ENCODE measurements at places on chromosomes 11 and 22.

DNA sequence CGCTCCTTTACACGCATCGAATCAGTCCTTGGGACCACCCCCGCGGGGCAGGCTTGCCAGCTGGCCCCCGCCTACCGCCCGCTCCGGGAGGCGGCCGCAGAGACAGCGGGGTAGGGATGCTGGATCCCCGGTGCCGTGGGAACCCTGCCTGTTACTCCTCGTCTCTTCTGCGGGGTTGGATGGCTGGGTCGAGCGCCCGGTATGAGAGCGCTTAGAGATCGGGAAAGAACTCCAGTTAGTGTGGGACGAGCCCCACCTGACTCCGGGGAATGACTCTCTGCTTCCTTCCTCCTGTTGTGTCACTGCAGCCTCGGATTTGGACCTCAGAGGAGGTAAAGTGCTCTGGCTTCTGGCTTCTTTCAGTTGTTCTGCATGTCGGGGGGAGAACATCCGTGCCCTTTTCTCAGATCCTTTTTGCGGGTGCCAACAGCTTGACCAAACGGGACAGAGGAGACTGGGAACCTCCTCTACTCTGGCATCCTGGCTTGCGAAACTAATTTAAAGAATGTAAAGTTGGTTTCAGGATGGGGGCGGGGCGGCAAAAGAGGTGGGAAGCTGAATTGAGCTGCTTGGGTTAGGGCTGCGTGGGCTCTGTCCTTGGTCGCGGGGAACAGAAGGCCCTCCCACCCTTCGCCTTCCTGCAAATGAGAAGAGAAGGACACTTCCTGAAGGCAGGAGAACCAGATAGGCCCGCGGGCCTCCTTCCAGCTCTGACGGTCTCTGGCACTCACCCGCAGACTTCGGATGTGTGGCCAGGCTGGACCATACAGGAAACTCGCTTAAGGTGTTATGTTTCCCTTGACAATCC is 938 bp downstream of the LAYN start:
- no peak for DNase-seq

- no peak for DNase-seq
These were observed 2.2 kb downstream of the ZNF143 start for GRCh38 chr11:9462806-9463537.

GRCh38 chr11:118358071-118358470 is 1.3 kb upstream of the UBE4A start:
- no peak for DNase-seq

DNA sequence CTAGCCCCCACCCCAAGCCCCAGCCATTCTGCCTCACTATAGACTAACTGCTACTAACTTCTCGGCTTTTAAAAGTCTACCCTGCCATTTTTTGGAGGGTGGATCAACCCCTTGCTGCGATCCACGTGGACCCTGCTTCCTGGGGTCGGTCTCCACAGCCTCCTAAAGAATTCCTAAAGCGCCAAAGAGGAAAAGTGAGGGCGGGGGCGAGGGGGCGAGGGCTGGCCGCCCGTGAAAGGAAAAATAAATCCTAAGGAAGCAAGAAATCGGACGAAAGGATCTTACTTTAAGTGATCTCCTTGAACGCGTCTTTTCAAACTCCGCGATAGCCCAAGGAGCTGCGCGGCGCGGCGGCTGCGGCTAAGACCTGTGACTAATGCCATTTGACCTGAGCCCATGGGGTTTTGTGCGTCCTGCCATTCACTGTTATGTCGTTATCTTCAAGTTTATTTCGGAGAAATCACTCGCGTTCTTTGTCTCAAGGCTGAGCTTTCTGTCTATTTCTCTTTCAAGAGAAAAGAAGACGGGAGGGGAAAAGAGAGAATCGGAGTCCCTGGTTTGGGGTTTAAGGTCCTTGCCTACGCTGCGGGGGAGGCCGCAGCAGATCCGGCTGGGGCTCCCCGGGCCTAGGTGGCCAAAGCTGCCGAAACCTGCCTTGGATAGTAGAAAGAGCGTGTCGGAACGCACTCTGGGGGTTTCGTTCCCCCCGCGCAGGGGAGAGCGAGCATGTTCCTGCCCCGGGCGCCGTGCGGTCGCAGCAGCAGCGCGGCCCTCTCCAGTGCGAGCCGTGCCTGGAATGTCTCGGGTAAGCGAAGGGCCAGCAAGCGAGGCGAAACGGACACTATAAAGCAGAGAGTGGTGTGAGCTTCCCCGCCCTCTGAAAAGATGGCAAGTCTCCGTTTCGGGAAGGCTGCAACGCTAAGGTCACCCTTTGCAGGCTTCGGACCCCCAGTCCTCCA is 2.8 kb upstream of the DBX1 start:
- no peak for DNase-seq

- no peak for DNase-seq
These were observed 105.6 kb downstream of the ATXN10 start for GRCh38 chr22:45777046-45777851.

- DNase-seq = no peak
These were observed 26.0 kb downstream of the OSBPL5 start for GRCh38 chr11:3139086-3139440.

DNA sequence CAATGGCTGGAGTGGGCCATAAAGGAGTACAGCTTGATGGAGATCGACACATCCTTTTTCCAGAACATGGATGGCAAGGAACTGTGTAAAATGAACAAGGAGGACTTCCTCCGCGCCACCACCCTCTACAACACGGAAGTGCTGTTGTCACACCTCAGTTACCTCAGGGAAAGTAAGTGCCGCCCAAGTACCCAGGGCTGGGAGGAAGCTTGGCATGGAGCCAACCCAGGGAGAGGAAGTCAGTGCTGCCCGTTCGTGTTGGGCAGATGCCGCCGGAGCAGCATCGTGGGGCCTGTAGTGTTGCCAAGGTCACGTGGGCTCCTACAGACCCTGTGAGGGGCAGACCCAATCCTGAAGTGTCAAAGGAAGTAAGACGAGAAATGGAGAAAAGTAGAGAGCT is 78.9 kb downstream of the FLI1 start:
- no peak for DNase-seq

GRCh38 chr11:120996973-120997372 is 26.9 kb upstream of the TBCEL start:
- DNase-seq = no peak

DNA sequence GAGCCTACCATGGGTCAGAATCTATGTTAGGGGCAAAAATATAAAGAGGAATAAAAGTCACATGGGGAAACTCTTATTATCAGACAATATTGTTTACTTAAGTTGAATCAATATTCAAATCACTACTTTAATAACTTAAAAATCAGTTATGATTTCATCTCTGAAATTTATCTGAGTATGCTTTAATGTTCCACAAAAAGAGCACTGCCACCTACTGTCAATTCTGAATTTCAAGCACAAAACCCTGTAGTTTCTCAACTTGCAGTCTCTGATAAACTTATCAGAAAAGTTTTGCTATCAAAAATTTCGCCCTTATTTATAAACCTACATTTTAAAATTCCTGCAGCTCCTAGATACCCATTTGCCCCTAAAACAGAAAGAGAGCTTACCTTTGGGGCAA is 47.3 kb downstream of the RDX start:
- no peak for DNase-seq

- DNase-seq = no peak
These were observed 809 bp downstream of the PDE2A start for GRCh38 chr11:72673284-72673942.

DNA sequence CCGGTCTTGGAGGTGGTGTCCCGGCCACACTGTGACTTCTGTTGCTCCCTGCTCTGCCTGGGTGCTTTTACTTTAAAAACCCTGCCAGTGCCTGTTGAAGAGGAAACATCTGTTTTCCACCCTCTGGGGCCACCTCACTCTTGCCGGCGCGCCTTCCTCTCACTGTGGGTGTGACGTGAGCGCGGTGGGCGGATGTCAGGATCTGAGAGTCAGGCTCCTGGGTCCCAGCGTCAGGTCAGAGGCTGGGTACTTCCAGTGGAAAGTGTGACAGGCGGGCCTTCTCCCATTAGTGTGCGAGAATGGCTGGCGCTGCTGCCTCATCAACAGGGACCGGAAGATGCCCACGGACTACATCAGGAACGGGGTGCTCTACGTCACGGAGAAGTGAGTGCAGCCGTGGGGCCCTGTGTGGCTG is 54.2 kb downstream of the GRAMD4 start:
- DNase-seq = no peak

- DNase-seq = no peak
These were observed 2.8 kb downstream of the ZFTA start for GRCh38 chr11:63765688-63766241.

DNA sequence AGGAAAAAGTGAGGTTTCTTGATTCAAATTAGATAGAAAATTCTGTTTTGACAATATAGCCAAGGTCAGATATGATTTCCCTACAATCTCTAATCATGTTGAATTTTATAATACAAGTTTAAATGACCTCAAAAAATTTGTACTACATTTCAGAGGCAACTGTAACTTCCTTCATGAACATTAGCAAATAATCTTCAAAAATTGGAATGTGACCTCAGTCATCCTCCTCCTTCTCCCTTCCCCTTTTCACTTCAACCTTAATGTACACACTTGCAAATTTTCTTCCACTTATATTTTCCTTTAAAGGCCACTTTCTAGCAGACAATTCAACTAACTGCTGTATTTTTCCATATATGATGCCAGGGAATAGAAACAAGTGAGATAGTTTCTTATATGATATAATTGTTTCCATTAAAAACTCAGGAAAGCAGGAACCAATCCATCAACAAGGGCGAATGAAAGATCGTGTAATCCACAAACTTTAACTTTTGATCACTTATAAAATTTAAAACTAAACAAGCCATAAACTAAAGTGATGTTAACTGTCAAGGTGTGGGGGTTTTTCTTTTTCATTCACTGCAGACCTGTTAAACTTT is 60.3 kb downstream of the MAML2 start:
- DNase-seq = no peak

DNA sequence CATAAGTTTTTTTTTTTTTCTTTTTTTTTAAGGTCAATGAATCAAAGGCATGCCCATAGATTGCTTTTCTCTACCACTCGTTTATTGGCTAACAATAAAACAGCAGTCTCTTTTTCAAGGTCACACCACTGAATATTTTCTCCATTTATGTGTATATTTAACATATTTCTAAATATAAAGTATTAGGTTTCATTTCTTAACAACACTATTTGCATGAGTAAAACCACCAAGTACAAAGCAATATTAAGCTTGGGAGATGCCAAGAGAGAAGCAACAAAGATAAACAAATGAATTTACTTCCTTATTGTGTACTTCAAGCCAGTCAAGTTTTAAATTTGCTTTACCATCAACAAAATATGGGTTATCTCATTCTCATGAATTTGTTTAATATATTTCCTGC is 708.9 kb upstream of the CCDC179 start:
- no peak for DNase-seq

GRCh38 chr22:27218012-27218920 is 560.9 kb downstream of the MIAT start:
- DNase-seq = no peak

GRCh38 chr22:23182309-23183060 is 2.2 kb downstream of the BCR start:
- DNase-seq = no peak

- DNase-seq = no peak
These were observed 220.5 kb upstream of the B3GAT1 start for GRCh38 chr11:134632347-134633119.

GRCh38 chr11:19656140-19656541 is 56.5 kb upstream of the NAV2 start:
- DNase-seq = no peak
